Myometrial cell (primary cell): ENCODE measurements at places on chromosomes 7 and 10. TPM values are rescaled to one million over a fixed set of nuclear protein-coding genes. Genes with fewer than 3 reads are reported as not detected.

ADCYAP1R1 gene
- not detected in 2 replicates for total RNA-seq

SYT15 gene
- total RNA-seq = not detected in 2 replicates

CUBN gene
- total RNA-seq = under 0.01 and 0.35 TPM in 2 replicates

PLXNA4 gene
- total RNA-seq = under 0.01 TPM in 1 of 2 replicates, not detected in the other

ASZ1 gene
- not detected in 2 replicates for total RNA-seq

LRRTM3 gene
- total RNA-seq = not detected in 2 replicates

PSAP gene
- total RNA-seq = 494 and 534 TPM in 2 replicates

PBLD gene
- 2.9 and 4.1 TPM in 2 replicates for total RNA-seq

ADGRA1 gene
- total RNA-seq = not detected in 2 replicates

MIOS gene
- total RNA-seq = 20.2 and 32.6 TPM in 2 replicates

ITGB1 gene
- total RNA-seq = 1,363 and 1,738 TPM in 2 replicates

IL6 gene
- 0.53 and 9.5 TPM in 2 replicates for total RNA-seq

A1CF gene
- not detected in 2 replicates for total RNA-seq

ACSL5 gene
- 1.4 and 1.8 TPM in 2 replicates for total RNA-seq

CCDC172 gene
- total RNA-seq = not detected in 2 replicates

ZNF467 gene
- total RNA-seq = 1.4 and 3.0 TPM in 2 replicates

HIPK2 gene
- total RNA-seq = 3.5 and 6.2 TPM in 2 replicates
